NCI-H2227 treated with DMSO at 0.1 percent for 48 hours (cell line): ENCODE measurements at places on chromosomes 11 and 22.

GRCh38 chr11:76269247-76269646 lies 62.9 kb upstream of the WNT11 start:
- DNase-seq: no peak

DNA sequence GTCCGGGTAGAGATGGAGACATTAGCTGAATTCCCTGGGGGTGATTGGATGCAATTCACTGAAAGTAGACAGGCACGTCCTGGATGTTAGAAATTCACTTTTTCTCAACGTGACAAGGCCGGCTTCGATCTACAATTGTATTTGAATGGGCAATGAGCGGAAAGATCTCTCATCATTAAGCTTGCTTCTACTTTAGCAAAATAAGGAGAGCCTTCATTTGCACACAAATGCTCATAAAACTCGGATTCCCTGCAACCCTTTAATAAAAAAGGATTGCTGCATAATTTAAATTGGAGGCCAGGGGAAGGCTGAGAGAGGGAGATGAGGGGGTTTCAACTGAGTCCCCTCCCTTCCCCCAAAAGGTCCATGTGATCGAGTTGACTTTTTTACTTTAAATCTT lies 10.6 kb upstream of the PAX6 start:
- DNase-seq: no peak

DNA sequence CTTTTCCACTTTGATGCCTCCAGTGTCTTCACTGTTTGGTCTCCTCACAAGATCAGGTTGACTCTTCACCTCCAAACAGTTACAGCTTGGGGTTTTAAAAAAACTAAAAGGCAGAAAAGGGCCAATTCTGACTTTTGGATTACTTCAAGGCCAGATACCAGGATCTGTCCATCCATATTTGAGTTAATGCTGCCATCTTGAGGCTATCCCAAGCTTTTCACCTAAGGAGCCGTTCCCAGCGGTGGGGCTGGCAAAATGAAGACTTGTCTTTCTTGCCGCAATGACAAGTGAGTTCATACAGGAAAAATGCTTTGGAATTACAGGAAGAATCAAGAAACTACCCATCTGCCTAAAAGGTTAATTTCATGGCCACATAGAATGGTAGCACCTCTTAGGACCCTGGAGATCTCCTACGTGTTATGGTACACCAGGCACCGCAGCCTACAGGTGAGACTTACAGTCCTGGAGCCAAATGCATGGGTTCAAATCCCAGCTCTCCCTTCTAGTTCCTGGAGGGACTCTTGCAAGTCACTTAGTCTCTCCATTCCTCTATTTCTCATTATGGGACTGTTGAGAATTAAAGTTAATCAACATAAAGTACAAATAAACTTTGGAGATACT lies 6.0 kb upstream of the OR5B21 start:
- DNase-seq: peak; percentile 60

GRCh38 chr11:66123902-66124301 lies 53.8 kb downstream of the PACS1 start:
- no peak for DNase-seq

- DNase-seq: no peak
Observed at GRCh38 chr22:29089507-29089906, 16.7 kb downstream of the KREMEN1 start.

DNA sequence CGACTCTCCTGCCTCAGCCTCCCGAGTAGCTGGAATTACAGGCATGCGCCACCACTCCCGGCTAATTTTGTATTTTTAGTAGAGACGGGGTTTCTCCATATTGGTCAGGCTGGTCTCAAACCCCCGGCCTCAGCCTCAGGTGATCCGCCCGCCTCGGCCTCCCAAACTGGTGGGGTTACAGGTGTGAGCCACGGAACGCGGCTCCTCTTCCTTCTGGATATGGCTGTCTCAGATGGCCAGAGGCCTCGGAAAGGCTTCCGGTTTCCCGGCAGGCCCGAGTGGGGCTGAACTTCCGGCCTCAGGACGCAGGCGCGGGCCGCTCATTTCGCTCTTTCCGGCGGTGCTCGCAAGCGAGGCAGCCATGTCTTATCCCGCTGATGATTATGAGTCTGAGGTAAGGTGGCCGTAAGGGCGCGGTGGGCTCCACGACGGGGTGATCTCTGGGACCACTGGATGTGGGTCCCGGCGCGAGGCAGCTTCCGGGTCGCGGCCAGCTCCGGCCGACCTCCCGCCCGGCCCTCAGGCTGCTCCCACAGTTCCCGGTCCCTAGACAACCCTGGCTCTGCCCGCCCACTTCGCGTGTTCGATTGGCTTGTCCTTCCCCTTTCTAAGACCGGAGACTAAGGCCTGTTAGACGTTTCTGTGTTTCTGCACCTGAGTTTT lies at the start of gene EIF3L:
TSS of gene EIF3L (plus strand) at position 331 of the 663 bp plus-strand sequence. CDS start at position 362, 31 bp downstream.
- peak; percentile 68 for DNase-seq

DNA sequence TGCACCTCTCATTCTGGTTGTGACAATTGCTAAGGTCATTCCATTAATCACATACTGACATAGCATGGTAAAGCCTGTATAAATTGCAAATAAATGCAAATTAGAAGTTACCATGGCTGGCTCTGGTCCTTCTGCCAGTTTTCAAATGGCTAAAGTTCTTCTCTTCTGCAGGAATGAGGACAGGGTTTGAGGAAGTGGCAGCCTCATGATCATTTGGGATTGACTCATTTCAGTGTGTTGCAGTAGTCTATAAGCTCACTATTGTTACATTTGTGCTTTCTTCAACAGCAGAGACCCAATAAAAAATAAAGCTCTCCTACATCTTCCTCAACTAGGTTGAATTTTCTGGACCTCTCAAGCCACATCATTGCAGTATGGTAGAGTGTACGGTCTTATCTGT lies 60.3 kb downstream of the NECTIN1 start:
- no peak for DNase-seq

- DNase-seq: no peak
Observed at GRCh38 chr22:50314081-50314454, 6.6 kb upstream of the PLXNB2 start.

DNA sequence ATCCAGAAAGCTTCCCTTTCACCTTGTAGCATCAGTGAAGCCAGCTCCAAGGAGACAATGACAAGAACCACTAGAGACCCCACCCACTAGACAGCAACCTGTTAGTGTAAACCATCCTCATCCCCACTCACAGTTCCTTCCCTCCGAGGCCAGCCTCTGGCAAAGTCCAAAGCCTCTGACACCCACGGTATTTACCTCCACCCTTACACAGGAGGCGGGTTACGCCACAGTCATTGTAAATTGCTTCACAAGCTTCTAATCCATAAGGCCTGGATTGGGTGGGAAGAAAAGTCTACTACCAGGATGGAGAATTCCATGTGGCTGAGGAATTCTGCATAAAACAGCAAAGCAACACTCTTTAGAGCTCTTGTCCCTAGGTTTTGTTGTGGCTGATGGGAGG lies 287.4 kb downstream of the BUD13 start:
- no peak for DNase-seq

GRCh38 chr11:45180179-45180847 lies 33.9 kb downstream of the PRDM11 start:
- peak; percentile 34 for DNase-seq

GRCh38 chr11:74070723-74071492 lies 62.0 kb upstream of the UCP3 start:
- no peak for DNase-seq

GRCh38 chr11:114776956-114777355 lies 98.6 kb downstream of the NXPE2 start:
- no peak for DNase-seq

GRCh38 chr22:37484480-37485394 lies 1.4 kb downstream of the MFNG start:
- DNase-seq: no peak

DNA sequence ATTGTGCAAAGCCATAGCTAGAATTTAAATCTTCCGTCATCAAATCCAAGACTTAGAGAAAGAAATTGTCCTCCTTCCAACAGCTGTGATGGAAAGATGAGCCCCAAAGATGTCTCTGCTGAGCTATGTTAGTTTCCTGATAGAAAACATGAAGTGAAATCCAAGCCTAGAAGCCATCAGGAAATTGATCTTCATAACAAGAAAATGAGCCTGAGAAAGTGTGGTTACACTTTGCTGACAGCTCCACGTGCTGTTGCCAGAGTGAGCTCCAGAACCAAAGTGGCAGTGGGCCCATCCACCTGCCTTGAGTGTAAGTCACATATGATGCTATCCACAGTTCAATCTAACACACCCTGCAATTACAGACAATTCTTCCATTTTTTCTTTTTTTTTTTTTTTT lies 58.0 kb upstream of the UBASH3B start:
- DNase-seq: no peak

GRCh38 chr11:28447226-28447625 lies 339.0 kb downstream of the METTL15 start:
- DNase-seq: no peak

- DNase-seq: no peak
Observed at GRCh38 chr11:6354651-6355485, 34.6 kb upstream of the CAVIN3 start.

DNA sequence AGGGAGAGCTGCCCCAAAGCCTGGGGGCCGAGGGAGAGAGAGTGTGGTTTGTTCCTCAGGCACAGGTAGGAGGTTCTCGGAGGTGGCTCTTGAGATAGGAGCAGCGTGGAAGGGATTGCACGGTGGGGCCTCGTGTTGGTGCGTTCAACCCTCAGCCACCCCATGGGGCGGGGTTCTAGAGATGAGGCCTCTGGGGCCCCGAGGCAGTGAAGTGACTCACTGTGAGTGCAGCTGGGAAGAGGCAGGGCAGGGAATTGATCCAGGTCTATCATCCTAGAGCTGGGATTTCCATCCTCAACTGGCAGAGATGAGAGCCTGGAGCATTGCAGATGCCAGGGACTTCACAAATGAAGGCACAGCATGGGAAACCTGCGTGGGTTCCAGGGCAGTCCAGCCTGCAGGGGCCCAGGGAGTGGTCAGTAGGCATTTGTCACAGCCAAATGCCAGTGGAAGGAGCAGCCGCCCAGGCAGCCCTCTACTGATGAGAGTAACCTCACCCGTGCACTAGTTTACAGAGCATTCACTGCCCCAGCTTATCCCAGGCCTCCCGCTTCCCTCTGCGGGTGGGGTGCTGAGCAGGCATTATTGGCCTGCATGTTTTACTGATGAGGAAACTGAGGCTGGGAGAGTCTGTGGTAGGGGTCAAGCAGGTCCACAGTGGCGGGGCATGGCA lies 5.1 kb upstream of the SMARCB1 start:
- DNase-seq: no peak

DNA sequence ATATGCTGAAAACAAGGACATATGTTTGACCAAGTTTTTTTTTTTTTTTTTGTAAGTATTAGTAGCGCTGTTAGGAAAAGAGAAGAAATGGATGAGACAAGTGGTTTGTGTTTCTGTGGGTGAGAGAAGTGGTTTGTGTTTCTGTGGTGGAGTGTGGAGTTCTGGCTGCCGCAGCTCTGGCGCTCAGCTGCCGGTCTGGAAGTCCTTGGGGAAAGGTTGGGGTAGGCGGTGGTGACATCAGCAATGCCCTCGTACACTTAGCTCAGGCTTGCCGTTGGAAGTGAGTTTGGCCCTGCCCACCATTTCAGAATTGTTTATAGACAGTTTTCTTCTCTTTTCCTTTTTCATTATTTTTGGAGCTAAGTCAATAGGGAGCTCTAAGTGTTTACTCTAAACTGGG lies 116.6 kb downstream of the TBC1D22A start:
- DNase-seq: no peak

- no peak for DNase-seq
Observed at GRCh38 chr11:64768300-64768694, 8.5 kb upstream of the PYGM start.

GRCh38 chr11:122261546-122261945 lies 145.5 kb upstream of the BLID start:
- DNase-seq: no peak

GRCh38 chr22:36563001-36563400 lies 34.0 kb upstream of the EIF3D start:
- DNase-seq: no peak
